HFFc6 (cell line): ENCODE measurements at places on chromosomes 5 and 9. TPM values are rescaled to one million over a fixed set of nuclear protein-coding genes. Genes with fewer than 3 reads are reported as not detected.

The CXXC5 gene
- 48.0 to 61.3 TPM (median 50.2 TPM) in 3 replicates for total RNA-seq

The GNE gene
- total RNA-seq: 16.9 to 18.0 TPM (median 17.5 TPM) in 3 replicates

The PCDHB3 gene
- 0.26 to 1.8 TPM (median 0.36 TPM) in 3 replicates for total RNA-seq

The TMC1 gene
- total RNA-seq: 0.29 to 0.90 TPM (median 0.39 TPM) in 3 replicates

The LHX2 gene
- not detected in 3 replicates for total RNA-seq

The CARD6 gene
- 1.4 to 3.4 TPM (median 1.5 TPM) in 3 replicates for total RNA-seq

The ENG gene
- 205 and 242 TPM in 2 replicates for total RNA-seq

The MUSK gene
- total RNA-seq: 0.11 to 0.18 TPM in 2 of 3 replicates, not detected in the other

The PCDHB11 gene
- total RNA-seq: 0.26 to 0.54 TPM (median 0.53 TPM) in 3 replicates

The SHISAL2B gene
- not detected in 3 replicates for total RNA-seq

The PALM2AKAP2 gene
- total RNA-seq: 22.8 and 33.1 TPM in 2 replicates

The IL31RA gene
- 0.18 TPM in 1 of 2 replicates, not detected in the other for total RNA-seq

The KDM3B gene
- total RNA-seq: 29.0 to 35.9 TPM (median 29.9 TPM) in 3 replicates

The FIBCD1 gene
- 1.9 to 8.7 TPM (median 3.4 TPM) in 3 replicates for total RNA-seq

The PRDM9 gene
- total RNA-seq: not detected in 3 replicates

The IFNA2 gene
- total RNA-seq: not detected in 3 replicates

The MARCOL gene
- not detected in 3 replicates for total RNA-seq

The FST gene
- 14.7 to 81.9 TPM (median 15.2 TPM) in 3 replicates for total RNA-seq

The CTSV gene
- 0.24 to 0.27 TPM in 2 of 3 replicates, not detected in the other for total RNA-seq

The C9orf50 gene
- 0.32 to 0.60 TPM in 2 of 3 replicates, not detected in the other for total RNA-seq

The PCDHA11 gene
- 0.10 TPM in 1 of 3 replicates, not detected in the others for total RNA-seq

The EIF4E1B gene
- total RNA-seq: not detected in 3 replicates

The SLC6A18 gene
- total RNA-seq: not detected in 2 replicates

The ARHGEF28 gene
- total RNA-seq: 7.5 and 8.0 TPM in 2 replicates

The MLANA gene
- total RNA-seq: not detected in 2 replicates

The NUTM2F gene
- not detected in 2 replicates for total RNA-seq

The C9orf153 gene
- total RNA-seq: not detected in 2 replicates

The GLDC gene
- 0.14 to 0.33 TPM (median 0.20 TPM) in 3 replicates for total RNA-seq

The MYMK gene
- not detected in 3 replicates for total RNA-seq

The DMRT3 gene
- not detected in 3 replicates for total RNA-seq

The SHOC1 gene
- total RNA-seq: not detected in 2 replicates

The GRAMD2B gene
- 72.9 to 154 TPM (median 124 TPM) in 3 replicates for total RNA-seq

The GNAQ gene
- 43.9 and 50.5 TPM in 2 replicates for total RNA-seq

The ALAD gene
- 28.9 and 30.6 TPM in 2 replicates for total RNA-seq

The ZNF483 gene
- 0.33 to 0.84 TPM (median 0.45 TPM) in 3 replicates for total RNA-seq

The ECM2 gene
- total RNA-seq: 0.07 to 0.29 TPM (median 0.14 TPM) in 3 replicates

The FAM169A gene
- total RNA-seq: 0.09 TPM in 1 of 3 replicates, not detected in the others

The SPINK7 gene
- total RNA-seq: not detected in 3 replicates

The ANKRD31 gene
- total RNA-seq: 0.04 to 0.07 TPM in 2 of 3 replicates, not detected in the other

The OR2V2 gene
- total RNA-seq: not detected in 2 replicates

The GPR151 gene
- not detected in 3 replicates for total RNA-seq

The S1PR3 gene
- total RNA-seq: 15.6 and 22.3 TPM in 2 replicates

The CDX1 gene
- 0.15 to 0.18 TPM in 2 of 3 replicates, not detected in the other for total RNA-seq

The PCDHA7 gene
- total RNA-seq: 0.09 to 0.26 TPM (median 0.21 TPM) in 3 replicates

The CKS2 gene
- 62.3 to 143 TPM (median 118 TPM) in 3 replicates for total RNA-seq

The SLC1A1 gene
- 0.43 to 1.5 TPM (median 1.0 TPM) in 3 replicates for total RNA-seq

The BRINP1 gene
- not detected in 2 replicates for total RNA-seq

The PLK2 gene
- 46.5 to 80.1 TPM (median 62.0 TPM) in 3 replicates for total RNA-seq

The PSMD5 gene
- 51.6 and 58.3 TPM in 2 replicates for total RNA-seq
